T-helper 9 cell (primary cell): ENCODE measurements at places on chromosomes 5 and 9.

- no peak for DNase-seq
These were observed 374.6 kb downstream of the SPATA31D1 start for GRCh38 chr9:82363198-82363597.

- DNase-seq = no peak
These were observed 349.3 kb upstream of the ACTBL2 start for GRCh38 chr5:57831932-57832331.

DNA sequence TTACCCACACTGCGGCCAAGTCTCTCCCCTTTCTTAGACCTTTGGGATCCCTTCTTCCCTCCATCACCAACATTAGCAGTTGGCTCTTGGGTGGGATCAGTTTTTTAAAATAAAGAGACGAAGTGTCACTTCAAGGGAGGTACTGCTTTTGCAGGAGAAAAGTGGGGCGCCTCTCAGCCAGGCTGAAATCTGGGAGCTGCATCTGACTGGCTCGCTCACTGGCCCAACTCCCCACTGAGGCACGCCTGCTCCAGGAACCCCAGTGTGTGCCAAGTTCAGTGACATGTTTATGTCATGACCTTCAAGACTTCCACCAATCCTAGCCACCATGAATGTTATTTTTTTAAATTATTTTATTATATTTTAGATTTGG is 130.5 kb downstream of the MVB12B start:
- DNase-seq = no peak

DNA sequence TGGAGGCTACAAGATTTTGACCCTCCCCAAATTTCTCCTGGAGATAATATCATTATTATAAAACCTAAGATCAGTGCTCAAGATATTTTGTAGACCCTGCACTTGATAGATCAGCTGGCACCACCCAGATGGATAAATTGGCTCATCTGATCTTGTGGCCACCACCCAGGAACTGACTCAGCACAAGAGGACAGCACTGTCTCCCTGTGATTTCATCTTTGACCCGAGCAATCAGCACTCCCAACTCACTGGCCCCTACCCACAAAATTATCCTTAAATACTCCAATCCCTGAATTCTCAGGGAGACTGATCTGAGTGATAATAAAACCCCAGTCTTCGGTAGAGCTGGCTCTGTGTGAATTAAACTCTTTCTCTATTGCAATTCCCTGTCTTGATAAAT is 34.5 kb upstream of the TENT2 start:
- no peak for DNase-seq

DNA sequence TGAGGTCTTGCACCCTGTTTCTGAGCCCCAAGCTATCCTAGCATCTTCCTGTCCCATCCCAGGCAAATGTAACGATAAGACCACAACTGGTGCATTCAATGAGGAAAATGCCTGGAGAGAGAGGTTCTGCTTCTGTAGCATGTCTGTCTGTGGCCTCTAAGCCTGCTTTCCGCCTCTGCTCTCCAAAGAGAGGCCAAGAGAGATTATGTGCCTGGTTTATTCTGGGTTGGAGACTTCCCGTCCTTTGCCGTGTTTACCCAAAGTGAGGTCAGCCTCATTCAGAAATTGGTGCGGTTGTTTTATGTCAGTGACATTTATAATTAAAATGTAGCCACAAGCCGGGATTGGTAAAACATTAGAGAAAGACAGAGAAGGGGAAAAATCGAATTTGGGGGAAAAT is 77.8 kb downstream of the FGF1 start:
- no peak for DNase-seq

GRCh38 chr9:100856238-100856637 is 172.3 kb upstream of the PLPPR1 start:
- no peak for DNase-seq

DNA sequence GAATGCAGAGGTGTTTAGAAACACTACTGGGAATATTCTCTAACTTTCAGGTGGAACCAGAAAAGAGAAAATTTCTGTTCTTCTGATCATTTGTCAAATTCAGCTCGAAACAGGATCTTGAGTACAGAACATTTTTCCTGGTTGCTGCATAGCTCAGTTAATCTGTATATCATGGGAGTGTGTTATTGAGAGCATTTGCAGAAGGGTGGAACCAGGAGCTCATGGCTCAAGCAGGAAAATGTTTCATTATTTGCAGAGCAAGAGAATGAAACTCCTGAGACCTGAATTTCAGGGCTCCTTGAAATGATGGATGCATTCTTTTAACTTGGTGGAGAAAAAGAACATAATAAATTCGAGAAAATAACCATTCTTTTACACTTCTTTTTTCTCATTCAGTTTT is 97.9 kb downstream of the AOPEP start:
- DNase-seq = no peak

- DNase-seq = no peak
These were observed 300.6 kb upstream of the EDIL3 start for GRCh38 chr5:84685121-84685894.
